Stimulated activated CD8-positive, alpha-beta memory T cell treated with anti-CD3 and anti-CD28 coated beads, Interleukin-15, amount 100 ng/mL, for 4 hours (primary cell): ENCODE measurements at places on chromosomes 13 and 19.

DNA sequence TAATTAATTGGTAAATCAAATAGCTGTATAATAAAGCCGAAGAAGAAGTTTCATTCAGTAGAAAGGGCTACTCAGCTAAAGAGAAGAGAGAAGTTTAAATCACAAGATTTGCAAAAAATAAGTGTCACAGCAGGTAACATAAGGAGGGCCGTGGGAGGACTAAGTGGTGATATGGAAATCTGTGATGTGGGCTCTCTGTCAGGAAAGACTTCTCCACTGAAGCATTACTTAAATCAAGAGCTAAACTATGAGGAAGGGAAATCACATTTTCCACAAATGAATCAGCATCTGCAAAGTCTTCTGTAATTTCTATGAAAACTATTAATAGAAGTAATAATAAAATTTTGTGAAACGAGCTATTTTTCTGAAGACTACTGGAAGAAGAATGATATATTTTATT, 153.8 kb downstream of the PCDH9 start:
- no peak for DNase-seq

DNA sequence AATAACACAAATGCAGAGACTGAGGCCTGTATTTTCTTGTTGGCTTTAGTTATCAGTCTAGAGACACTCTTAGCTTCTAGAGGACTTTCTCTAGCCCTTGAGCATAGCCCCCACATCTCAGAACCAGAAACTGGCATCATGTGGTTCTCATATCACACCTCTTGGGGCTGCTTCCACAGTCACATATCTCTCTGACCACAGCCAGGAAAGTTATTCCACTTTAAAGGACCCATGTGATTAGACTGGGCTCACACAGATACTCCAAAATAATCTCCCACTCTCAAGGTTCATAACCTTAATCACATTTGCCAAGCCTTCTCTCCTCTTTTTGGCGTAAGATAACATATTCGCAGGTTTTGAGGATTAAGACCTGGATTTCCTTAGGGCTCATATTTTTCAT, 846.9 kb upstream of the MIR17HG start:
- DNase-seq: no peak

GRCh38 chr13:44224450-44225149, 149.0 kb upstream of the SERP2 start:
- DNase-seq: no peak

GRCh38 chr13:54845351-54845965, 1816.8 kb downstream of the OLFM4 start:
- no peak for DNase-seq

DNA sequence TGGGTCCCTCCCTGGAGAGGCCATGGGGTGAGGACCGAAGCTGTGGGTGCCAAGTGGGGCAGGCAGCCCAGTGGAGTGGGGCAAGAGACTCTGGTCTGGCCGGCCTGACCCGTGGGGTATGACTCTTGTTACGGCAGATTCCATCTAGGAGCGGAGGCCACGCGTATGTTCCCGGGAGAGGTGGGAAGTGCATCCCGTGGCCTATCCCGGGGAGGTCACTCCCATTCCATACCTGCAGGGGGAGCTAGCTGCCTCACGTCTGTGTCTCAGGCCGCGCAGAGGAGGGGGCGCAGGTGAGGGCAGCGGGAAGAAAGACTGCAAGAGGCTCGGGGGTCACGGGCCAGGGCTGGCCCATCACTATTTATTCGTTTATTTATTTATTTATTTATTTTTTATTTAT, 4.9 kb downstream of the CSNK1G2 start:
- DNase-seq: no peak

DNA sequence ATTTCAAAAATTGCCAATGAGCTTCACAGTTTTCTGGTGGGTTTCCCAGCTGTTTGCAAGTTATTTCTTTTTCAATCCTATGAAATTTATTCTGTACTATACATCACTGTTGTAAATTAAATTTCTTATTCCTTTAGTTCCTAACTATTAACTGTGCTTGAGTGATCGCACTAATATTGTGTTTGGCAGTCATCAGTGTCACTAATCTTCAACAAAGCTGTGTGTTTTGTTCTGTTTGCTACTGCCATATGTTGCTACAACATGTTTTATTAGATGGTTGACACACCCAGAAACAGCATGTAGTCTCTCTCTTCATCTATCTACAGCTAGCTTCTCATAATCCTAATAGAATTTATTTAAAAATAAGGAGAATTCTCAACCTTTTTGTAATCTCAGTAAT, 453.6 kb upstream of the PRR20A start:
- DNase-seq: no peak

DNA sequence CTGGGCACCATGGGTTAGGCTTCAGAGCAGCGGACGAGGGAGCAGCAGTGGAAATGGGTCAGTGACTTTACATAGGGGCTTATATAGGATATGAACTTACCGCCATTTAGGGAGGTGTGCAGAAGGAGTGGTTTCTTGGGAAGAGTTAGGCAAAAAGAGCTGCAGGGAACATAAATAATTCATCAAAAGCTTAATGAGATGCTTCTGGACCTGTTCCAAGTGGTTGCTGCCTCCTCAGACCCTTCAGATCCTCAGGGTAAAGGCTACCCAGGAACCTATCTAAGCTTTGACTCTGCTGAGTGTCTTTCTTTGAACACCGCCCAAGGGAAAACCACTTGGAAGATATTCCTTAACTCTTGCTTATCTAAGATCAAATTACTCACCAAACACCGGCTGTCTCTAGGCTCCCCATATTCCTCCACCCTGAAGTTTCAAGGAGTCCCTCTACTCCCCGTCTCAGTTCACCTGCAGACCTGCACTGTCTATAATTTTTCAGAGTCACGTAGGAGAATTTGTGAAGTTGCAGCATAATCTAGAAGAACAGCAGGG, at the start of gene IGFL4:
Gene IGFL4 (minus strand): TSS at position 51 of the 549 bp plus-strand sequence. CDS start 40 bp downstream, at position 11.
- no peak for DNase-seq

GRCh38 chr13:106561551-106562170, 6.3 kb downstream of the ARGLU1 start:
- peak; percentile 7 for DNase-seq

GRCh38 chr13:81171065-81171647, 830.2 kb upstream of the SPRY2 start:
- no peak for DNase-seq

GRCh38 chr19:8609279-8610040, 1.1 kb downstream of the ADAMTS10 start:
- no peak for DNase-seq

GRCh38 chr19:1250437-1251260, 2.3 kb downstream of the MIDN start:
- DNase-seq: no peak

DNA sequence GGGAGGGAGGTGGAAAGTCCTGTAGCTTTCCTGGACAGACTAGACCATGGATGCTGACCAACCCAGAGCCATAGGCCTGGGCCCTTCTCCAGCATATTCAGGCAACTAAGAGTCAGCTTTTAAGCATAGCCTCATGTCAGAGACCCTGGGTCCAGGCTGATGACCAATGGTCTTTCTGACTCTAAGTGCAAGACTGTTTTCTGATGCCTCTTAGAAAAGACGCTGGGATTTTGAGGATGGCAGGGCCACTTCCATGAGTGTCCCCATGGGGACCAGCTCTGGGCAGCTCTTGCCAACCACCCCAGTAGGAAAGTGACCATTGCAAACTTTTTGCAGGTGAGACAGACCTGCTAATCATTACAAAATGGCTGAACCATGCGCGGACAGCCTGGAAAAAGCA, 135.6 kb upstream of the KL start:
- no peak for DNase-seq

DNA sequence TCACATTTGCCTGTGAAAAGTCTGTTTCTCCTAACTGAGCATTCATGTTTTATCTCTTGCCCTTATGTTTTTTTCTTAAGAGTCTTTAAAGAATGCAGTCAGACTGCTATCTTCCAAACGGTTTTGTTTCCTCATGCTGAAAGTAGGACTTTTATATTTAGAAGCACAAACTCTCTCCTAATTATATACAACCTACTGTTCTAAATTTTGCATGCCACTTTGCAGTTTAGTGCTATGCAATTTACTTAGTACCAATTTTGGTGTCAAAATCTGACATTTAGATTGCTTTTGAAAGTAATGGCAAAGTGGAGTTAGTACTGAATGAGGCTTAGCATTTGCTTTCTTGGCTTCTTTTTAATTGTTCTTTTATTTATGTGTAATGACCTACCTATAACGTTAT, 55.1 kb upstream of the PCDH20 start:
- no peak for DNase-seq

GRCh38 chr19:56083668-56084067, 37.4 kb downstream of the ZNF787 start:
- DNase-seq: no peak

GRCh38 chr19:16749326-16749725, 29.7 kb downstream of the NWD1 start:
- DNase-seq: no peak

- no peak for DNase-seq
Measured at GRCh38 chr13:38042771-38043170, 173.2 kb upstream of the TRPC4 start.

DNA sequence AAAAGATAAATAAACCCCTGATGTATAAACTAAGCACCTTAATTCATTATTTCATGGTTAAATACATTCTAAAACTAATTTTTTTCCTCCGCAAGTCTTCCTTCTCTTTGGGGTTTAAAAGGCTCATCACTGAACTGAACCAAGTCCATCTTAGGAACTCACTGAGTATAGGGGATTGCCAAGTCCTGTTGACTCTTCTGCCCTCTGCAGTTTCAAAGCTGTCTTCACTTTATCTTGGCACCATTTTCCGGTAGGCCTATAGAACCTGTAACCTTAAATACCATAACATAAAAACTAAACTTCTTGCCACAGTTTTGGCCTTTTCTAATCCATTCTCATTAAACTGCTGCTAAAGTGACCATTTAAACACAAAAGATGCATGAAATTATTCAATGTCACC, 66.5 kb upstream of the USPL1 start:
- DNase-seq: no peak

DNA sequence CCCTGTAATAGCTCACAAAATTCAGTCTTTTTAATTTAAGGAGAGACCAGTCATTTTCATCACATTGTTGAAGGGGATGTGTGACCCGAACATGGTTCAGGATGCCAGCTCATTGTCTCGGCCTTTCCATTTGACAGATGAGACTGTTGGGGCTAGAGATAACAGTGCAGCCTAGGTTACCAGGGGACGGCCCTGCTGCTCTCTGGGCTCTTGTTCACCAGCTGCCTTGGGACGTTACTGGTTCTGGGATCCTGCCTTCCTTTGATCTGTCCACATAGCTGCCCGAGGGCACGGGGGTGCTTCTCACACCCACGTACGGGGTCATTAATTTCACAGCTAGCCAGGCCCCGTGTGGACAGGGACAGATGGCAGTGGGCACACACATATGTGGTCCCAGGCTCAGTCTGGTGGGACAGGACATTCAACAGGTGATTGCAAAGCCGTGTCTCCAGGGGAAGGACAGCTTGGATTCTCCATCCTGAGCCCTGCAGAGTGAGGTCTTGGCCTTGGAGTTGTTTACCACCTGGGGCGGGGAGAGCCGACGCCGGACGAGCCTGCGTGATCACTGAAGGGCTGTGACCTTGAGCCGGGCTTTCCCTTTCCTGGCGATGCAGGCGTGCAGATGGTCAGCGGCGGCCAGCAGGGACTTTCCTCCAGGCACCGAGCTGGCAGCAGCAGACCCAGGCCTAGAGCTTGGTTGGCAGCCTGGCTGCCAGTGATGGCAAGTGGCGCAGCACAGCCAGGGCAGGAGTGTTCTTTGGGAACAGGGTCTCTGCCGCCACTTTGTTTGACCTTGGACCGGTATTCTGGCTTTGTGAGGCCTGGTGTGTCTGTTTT, 26.7 kb upstream of the NPAS1 start:
- DNase-seq: no peak

GRCh38 chr19:29285187-29285687, 72.3 kb upstream of the UQCRFS1 start:
- no peak for DNase-seq

DNA sequence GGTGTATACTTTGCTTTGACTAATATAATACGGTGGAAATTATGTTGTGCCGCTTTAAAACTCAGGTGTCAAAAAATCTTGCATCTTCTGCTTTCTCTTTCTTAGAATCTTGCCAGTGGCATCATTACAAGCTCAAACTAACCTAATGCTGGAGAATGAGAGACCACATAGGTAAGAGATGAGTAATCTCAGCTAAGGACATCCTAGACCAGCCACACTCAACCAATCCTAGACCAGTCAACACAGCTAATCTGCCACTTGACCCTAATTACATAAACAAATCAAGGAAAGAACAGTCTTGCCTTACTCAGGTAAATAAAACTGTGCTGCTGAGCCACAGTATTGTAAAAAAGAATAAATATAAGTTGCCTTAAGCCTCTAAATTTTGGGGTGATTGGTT, 1323.9 kb upstream of the SPRY2 start:
- no peak for DNase-seq

DNA sequence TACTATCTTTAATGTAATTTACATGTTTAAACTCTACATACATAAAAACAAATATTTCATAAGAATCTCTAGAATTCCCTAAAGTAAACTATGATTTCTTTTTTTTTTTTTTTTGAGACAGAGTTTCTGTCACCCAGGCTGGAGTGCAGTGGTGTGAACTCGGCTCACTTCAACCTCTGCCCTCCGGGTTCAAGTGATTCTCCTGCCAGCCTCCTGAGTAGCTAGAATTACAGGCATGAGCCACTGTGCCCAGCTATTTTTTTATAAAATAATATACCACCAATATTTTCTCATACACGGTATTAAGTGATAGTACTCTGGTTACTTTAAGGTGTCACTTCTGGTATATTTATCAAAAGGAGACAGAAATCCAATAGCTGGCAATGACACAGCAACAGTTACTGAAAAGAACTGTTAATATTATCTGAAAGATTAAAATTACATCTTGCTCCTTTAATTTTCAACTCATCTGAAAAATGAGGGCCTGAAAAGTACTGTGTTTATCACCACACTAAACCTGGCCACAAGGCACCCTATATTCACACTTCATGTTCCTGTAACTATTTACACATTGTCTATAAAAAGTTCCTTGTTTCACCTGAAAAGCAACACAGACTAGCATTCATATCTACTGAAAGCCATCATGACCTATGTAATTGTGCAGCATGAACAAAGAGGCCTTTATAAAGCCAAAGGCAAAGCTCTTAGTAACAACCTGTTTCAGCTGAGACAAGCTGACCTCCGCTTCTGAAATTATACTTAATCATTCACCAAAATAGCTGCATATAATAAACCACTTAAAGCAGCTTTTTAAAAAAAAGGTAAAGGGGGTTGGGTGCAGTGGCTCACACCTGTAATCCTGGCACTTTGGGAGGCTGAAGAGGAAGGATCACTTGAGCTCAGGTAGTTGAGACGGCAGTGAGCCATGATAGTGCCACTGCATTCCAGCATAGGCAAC, 106.1 kb downstream of the SLC25A15 start:
- no peak for DNase-seq
